ENCODE measurements at places on chromosomes 11 and 22.

DNA sequence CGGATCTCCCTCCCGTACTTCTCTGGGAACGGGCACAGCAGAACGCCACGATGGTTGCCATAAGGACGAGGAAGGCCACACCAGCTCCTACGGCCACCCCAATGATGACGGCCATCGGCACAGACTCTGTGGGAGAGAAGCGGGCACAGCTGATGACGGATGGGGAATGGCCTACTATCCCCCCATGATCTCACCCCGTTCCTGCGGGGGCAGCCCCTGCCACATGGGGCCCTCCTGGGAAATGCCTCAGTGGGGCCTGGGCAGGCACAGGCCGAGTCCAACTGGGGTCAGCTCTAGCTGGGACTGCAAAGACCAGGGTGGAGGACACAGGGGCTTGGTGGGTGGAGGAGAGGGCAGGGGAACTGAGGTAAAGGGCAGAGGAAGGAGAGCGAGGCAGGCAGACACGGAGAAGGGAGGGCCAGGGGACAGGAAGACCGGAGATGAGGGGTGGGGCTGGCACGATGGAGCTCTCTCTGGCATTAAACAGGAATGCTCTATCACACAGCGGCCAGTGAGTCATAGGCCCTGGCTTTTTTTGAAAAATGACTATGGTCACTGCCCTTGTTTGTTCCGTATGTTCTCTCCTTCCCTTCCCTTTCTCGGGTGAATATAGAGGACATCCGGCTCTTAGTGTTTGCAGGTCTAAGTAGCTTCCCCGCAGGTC is 76.0 kb downstream of the ST3GAL4 start:
- no peak for DNase-seq

- no peak for DNase-seq
Measured at GRCh38 chr11:45264839-45265515, 21.2 kb downstream of the SYT13 start.

GRCh38 chr11:118636569-118637290 is 29.3 kb downstream of the PHLDB1 start:
- no peak for DNase-seq

GRCh38 chr11:71977743-71978418 is 20.8 kb upstream of the IL18BP start:
- peak; percentile 73 for DNase-seq

- DNase-seq, result no peak
Measured at GRCh38 chr11:64969209-64969608, 2.7 kb downstream of the MAJIN start.

- DNase-seq, result no peak
Measured at GRCh38 chr22:23118647-23119493, 22.9 kb downstream of the RSPH14 start.

GRCh38 chr22:39466228-39467006 is 9.6 kb downstream of the MGAT3 start:
- no peak for DNase-seq

GRCh38 chr11:120151536-120151935 is 13.6 kb upstream of the TRIM29 start:
- no peak for DNase-seq

DNA sequence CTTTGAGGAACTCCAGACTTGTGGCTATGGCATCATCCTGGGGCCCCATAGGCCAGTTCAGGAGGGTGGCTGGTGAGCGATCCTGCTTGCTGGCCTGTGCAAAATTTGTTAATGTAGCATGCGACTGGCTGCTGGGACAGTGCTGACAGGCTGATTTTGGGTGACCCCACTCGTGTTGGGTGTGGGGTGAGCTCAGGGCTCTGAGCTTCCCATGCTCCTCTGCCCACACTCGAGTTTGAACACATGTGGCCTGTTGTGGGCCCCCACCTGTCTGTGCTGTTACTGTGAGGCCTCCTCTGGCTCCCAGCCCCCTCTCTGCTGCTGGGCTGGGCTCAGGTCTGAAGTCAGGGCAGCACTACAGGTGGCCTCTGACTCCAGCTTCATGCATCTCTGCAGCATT is 64.4 kb upstream of the MYEOV start:
- DNase-seq, result no peak

DNA sequence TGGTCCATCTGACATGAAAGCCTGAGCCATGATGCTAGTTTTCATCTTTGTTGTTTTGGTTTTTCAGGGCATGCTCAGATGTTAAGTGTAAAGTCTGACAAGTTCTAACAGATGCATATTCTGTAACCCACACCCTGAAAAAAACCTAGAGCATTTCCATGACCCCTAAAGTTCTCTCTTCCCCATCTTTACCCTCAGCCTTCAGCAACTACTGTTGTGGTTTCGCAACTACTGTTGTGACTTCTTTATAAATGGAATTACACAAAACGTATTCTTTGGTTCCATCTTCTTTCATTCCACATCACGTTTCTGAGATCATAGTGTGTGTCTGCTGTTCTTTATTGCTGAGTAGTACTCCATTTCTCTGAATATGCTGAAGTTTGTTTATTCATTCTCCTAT is 65.1 kb upstream of the LDLRAD3 start:
- no peak for DNase-seq

DNA sequence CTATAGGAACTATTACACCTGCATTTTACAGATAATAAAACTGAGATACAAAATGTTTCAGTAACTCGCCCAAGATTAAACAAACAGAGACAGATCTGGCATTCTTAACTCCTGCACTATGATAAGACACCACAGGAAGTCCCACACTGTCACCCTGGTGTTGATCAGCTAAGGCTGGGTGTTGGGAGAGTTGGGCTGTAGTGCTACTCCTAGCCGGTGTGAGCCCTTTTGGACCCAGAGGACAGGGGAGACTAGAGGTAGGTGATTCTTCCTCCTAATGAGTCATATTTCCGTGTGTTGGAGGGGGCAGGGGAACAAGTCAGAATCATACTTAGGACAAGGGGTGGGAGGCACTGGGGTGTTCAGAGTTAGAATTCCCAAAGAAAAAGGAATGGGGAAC is 353.2 kb upstream of the TENM4 start:
- no peak for DNase-seq

DNA sequence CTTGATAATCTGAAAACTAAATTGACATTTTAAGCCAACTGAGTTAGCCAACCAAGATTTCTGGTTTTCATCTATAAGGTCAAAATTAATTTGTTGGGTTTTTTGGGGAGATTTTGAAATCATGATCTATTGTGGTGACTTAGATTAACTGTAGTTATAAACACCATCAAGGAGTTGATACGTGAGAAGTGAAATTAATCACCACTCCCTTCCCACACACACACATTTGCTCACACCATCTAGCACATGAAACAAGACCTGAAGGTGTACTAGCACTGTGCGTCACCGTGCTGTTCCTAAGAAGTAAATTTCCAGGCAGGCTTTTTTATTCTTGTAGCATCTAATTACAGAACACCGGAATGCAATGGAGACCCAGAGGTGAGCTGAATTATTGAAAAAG is 2.1 kb downstream of the OR5B21 start:
- no peak for DNase-seq

- DNase-seq, result no peak
Measured at GRCh38 chr11:71340086-71340606, 87.8 kb upstream of the SHANK2 start.

DNA sequence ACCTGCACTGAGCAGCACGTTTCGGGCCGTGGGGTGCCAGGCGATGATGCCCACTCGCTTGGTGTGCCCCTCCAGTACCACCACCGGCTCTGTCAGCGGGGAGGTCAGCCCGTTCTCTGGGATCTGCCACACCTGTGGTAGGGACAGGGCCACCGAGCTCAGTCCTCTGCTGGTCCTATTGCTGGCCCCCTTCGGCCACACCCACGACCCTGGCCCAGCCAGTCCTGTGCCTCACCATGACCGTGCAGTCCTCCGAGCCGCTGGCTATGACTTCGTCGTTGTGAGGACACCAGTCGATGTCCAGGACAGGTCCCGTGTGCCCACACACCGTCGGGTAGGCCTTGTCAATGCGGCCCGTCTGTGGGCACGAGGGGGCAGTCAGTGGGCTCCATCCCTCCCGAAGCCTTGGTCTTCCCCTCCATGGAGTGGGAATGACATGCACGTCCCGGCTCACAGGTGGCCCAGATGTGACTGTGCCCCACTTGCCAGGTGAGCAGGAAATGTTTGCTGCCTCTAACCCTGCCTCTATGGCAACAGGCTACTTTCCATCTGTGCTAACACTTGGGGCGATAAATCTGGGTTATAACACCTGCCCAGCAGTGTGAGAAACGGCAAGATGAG is 1.4 kb downstream of the CORO1B start:
- DNase-seq, result no peak

DNA sequence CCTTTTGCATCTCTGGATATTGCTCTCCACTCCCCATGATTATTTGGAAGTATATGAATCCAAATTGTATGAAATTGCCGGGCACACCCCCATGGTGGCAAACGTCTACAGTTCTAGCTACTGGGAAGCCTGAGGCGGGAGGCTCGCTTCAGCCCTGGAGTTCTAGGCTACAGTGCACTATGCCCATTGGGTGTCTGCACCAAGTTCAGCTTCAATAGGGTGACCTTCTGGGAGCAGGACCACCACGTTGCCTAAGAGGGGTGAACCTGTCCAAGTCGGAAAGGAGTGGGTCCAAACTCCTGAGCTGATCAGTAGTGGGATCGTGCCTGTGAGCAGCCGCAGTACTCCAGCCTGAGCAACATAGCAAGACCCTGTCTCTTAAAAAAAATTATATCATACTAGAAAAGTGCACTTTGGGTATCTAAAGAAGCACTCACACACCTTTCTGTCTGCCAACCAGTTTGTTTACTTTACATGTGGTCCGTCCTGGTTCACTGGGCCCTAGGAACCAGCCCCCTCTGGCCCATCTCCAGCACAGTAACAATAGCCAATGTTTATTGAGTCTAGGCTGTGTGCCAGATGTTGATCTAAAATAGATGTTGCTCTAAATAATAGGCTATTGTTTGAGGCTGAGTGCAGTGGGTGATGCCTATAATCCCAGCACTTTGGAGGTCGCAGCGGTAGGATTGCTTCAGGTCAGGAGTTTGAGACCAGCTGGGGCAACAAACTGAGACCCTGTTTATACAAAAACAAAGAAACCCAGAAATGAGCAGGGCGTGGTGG is 16.4 kb upstream of the KAT5 start:
- DNase-seq, result no peak

DNA sequence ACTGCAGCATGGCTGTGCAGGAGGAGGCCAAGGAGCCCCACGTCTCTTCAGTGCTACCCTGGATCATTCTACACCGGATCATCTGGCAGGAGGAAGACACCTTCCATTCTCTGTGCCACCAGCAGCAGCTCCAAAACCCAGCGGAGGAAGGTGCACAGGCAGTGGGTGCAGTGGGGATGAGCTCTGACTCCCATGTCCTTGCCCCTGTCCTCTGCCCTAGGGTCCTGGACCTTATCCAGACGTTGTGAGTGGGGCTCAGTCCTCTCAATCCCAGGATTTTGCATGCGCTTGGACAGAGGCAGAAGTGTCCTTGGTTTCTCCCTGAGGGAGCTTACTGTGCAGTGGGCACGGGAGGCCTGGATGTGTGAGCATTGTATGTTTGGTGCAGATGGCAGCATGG is 61.3 kb downstream of the CABIN1 start:
- DNase-seq, result no peak

- DNase-seq, result no peak
Measured at GRCh38 chr22:19674129-19674928, 40.0 kb upstream of the SEPTIN5 start.

Data from CD4-positive, alpha-beta T cell (primary cell).